Inflammatory macrophage treated with lipopolysaccharide for 4 hours (primary cell): ENCODE measurements at places on chromosomes 6 and 20.

- peak; percentile 81 for DNase-seq
These were observed 22.0 kb downstream of the SOX4 start for GRCh38 chr6:21615504-21615903.

DNA sequence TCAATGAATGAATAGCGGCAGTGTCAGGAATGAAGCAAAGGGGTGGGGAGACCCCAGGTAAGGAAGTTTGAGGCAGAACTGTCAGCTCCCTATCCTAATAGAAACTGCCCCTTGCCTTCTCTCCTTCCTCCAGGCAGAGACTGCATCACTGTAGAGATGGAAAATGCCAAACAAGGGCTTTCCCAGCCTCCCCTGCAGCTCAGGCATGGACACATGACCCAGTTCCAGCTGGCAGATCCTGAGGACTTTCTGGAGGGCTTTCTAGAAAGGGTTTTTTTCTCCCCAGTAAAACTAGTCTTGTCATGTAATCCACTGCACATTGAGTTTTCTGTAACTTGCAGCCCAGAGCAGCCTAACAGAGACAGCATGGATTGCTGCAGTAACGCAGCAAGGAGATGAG, 17.9 kb upstream of the PNPLA1 start:
- DNase-seq: no peak

GRCh38 chr6:41187924-41188886, 12.7 kb downstream of the TREML2 start:
- DNase-seq: no peak

DNA sequence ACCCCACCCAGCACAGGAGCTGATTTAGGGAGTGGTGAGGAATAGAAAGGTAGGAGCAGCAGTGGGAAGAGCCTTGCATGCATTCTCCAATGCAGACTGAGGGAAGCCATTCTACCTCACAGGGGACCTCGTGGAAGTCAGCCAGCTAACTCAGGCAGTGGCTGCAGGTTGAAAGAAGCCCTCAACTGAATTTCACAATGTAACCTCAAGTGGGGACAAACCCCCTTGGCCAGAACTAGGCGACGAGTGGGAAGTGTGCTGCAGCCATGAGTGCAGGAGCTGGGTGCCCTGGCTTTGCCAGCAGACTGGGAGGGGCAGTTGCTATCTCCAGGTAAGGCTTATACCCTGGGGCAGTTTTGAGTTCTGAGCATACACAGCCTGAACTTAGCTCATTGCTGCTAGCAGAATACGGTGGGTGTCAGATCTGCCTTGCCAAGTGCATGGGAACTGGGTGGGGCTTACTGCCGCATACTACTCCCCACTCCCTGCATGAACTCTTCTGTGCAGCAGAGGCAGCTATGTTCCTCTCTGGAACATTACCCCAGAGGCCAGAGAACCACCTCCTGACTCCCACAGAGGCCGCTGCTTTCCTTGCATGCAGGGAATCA, 126.5 kb downstream of the CDK19 start:
- DNase-seq: no peak

GRCh38 chr6:50849796-50850180, 31.1 kb downstream of the TFAP2B start:
- DNase-seq: no peak

DNA sequence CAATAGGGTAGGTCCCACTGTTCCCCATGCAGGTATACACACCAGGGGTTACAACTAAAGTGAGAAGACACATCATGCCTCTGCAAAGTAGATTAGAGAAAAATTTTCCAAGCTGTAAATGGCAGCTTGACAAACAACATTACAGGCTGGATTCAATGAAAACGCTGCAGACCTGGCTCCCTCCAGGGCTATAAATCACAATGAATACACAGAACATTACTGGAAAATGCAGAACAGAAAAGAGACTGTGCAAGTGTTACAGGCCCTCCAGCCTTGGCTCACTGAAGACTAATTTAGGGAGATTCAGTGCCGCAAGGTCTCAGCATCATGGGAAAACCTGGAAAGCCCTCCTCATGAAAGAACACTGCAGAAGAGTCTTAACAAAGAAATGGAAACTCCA, 207.8 kb downstream of the KHDC1L start:
- DNase-seq: no peak

- DNase-seq: no peak
These were observed 58.9 kb upstream of the LRRC1 start for GRCh38 chr6:53735896-53736295.

DNA sequence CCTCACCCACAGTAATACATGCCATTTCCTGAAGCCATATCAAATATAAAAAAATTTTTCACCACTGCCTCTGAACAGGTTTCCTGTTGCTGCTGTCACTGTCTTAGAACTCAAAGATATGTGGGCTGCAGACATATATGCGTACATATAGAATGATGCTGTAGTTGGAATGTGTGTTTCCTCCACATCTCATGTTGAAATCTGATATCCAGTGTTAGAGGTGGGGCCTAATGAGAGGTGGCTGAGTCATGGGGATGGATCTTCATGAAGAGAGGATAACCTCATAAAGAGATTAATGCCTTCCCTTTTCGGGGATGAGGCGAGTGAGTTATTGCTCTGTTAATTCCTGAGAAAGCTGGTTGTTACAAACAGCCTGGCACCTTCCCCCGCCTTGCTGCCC, 7.7 kb upstream of the SCP2D1 start:
- DNase-seq: no peak

GRCh38 chr6:87840324-87840723, 138.3 kb upstream of the AKIRIN2 start:
- DNase-seq: no peak

- DNase-seq: peak; percentile 89
These were observed 244.9 kb downstream of the HIVEP2 start for GRCh38 chr6:142700032-142700431.

GRCh38 chr20:18973529-18974173, 160.1 kb downstream of the SCP2D1 start:
- no peak for DNase-seq

DNA sequence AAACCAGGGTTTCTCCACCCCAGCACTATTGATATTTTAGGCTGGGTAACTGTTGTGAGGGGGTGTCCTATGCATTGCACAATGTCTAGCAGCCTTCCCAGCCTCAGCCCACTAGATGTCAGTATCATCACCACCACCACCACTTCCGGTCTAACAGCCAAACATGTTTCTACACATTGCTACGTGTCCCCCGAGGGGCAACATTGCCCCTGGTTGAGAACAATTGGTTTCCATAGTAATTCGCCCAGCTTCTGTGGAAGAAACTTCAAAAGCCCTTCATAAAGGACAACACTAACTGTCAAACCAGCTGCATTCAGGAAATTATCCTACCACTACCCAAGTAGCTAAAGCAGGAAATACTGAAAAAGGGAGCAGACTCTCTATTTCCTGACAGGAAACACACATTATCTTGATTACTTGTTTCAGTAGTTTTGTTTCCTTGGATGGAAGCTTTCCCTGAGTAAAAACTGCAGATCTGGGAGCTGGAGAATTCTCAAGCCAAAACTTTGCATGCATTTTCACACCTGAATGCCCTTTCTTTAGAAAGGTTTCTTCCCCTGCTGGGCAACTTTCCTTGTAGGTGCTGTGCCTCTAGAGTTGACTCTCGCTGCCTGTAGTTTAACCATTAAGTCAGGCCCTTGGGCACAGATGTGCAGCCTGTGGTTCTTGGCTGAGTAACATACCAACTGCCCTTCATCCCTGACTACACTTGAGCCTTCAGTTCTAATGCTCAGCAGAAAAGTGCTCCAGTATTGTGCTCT, 23.6 kb downstream of the PKHD1 start:
- DNase-seq: peak; percentile 31

- DNase-seq: no peak
These were observed at the start of gene SPDEF for GRCh38 chr6:34556031-34556471. Gene SPDEF, minus strand, starts transcription at chr6:34556329. Its CDS starts 11,874 bp downstream, at chr6:34544455.

DNA sequence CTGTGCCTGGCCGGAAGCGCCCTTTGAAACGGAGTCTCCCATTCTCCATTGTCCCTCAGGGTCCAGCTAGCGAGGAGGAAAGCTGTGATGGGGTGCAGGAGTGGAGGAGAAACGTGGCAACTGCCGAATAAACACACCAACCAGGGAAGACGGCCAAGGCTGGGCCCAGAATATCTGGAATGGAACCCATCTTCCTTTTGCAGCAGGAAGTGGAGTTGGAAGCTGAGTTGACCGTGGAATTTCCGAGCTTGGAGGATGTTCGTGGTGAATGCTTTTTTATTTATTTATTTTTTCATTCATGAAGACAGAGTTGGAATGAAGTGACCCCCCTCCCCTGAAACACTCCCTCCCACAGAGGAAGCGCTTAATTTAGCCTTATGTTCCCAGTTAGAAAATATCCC, 105.6 kb upstream of the RNF24 start:
- no peak for DNase-seq

- peak; percentile 95 for DNase-seq
These were observed 37.5 kb downstream of the NOX3 start for GRCh38 chr6:155418017-155418761.

GRCh38 chr6:159221486-159222170, 52.4 kb downstream of the FNDC1 start:
- DNase-seq: no peak

DNA sequence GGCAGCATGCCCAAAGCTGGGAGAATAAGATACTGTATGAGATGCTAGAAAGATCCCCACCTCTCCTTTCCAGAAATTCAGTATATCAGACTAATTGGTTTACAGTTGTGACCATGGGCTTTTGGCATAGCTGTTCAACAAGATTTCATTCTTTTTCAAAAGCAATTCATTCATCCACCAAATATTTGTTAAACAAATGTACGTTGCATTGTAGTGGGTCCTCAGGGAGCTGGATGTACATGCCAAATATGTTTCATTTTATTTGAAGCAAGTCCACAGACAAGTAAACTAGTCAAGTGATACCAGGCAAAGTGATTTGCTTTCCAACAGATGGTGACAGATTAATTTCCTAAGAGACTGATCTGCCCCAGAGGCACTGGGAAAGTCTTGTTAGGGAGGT, 85.8 kb upstream of the ESR1 start:
- DNase-seq: no peak

DNA sequence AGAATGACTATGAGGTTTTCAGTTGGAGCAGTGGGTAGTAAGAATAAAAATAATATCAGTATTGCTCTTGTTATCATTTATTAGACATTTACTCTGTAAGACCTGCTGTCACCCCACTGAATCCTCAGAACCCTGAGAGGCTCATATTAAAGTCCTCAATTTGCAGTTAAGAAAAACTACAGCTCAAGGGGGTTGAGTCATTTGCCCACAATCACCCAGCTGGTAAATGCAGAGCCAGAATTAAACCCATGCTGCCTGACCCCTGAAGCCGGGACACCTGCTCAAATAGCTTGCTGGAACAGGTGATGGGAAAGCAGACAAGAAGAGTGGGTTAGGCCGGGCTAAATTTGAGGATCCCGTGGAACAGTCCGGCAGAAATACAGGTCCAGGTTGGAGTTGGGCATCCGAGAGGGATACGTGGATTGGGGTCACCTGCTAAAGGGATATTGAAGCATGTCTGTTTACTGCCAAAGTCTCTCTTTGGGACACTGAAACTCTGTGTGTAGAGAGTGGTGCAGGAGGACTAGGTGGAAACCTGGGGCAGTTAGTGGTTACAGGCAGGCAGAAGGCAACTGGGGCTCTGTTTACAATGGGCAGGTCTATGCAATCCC, 344.1 kb downstream of the CDC5L start:
- no peak for DNase-seq

- peak; percentile 95 for DNase-seq
These were observed 21.5 kb downstream of the TUBB2B start for GRCh38 chr6:3205913-3206312.

DNA sequence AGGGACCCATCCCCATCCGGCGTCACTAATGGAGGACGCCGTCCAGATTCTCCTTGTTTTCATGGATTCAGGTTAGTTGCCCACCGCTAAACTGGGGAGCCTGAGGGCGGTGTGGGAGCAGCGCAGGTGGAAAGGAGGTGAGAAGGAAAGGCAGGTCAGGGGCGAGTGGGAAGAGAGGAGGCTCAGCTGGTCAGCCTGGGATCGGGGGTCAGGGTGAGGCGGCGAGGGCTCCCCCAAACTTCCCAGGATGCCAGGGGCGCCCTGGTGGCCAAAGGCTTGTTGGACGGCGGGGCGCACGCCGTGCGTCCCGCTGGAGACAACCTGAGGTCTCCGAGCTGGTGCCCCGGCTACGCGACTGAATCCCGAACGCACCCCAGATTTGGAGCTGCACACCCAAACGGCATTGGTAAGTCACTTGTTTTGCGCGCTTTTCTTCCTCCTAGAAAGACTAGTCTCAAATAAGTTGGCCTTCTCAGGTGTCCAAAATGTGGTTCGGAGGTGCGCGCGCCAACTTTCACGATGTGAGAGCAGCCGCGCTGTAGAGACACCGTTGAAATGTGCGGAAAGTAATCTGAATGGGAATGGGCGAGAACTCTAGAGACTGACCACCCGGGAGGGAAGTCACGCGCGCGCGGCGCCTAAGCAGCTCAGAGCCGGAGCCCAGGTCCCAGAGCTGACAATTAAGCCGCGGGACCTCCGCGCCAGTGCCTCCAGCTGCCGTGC, 9.7 kb downstream of the GNAS-AS1 start:
- no peak for DNase-seq

GRCh38 chr6:42275376-42276033, 57.8 kb upstream of the MRPS10 start:
- no peak for DNase-seq

GRCh38 chr6:52536424-52536916, 40.4 kb downstream of the TRAM2 start:
- no peak for DNase-seq

DNA sequence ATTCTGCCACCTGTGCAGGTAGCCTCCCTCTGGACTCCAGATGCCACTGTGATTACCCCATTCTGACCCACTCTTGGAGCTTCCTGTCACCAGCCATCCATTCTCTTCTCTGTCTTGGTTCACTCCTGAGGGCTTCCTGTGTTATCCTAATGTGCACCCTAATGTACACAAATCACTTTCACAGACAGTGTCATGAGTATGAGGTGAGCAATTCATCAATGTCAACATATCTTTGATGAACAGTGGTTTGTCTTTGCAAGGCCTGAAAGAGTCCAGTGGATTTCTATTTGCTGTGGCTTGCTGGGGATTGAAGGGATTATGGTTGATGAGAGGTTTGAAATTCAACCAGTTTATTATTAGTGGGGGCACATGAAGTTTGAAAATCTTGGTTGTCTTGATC, 63.8 kb upstream of the EEF1E1 start:
- no peak for DNase-seq

DNA sequence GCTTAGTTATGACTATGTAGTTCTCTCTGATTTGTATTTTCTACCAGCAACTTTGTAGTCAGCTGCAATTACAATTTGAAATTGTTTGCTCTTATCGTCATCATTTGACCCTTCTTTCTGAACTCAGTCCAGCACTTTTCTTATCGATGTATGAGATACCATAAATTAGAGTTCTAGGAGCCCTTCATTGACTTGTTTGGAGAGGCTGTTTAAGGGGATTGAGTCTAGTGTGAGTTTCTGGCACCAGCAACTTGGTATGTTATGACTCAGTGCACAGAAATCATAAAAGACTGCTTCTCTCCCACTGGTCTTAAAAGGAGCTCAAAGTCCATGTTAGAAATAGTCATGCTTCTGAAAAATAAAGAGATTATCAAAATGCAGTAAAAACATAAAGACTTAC, 190.3 kb downstream of the TENT5A start:
- no peak for DNase-seq

DNA sequence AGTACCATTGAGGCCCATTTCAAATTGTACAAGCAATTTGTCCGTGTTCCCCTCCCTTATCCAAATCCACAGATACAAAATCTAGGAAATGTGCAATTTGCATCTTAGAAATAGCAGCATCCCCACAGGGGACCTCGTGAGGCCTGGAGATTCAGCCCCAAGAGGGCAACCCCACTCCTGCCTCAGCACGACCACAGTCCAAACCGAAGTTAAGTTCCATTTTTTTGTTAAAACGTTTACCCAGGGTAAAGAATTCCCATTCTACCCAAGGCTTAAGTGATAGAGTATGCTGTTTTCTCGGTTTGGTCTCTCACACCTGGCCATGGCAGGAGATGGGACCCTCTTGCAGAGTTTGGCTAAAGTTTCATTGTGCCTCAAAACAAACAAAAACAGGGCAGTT, 41.2 kb downstream of the PLCG1 start:
- DNase-seq: no peak
